ENCODE measurements at places on chromosomes 7 and 10. TPM values are rescaled to one million over a fixed set of nuclear protein-coding genes. Genes with fewer than 3 reads are reported as not detected.

- DNase-seq, result no peak
These were observed 141.7 kb downstream of the AUTS2 start for GRCh38 chr7:69739931-69740431.

DNA sequence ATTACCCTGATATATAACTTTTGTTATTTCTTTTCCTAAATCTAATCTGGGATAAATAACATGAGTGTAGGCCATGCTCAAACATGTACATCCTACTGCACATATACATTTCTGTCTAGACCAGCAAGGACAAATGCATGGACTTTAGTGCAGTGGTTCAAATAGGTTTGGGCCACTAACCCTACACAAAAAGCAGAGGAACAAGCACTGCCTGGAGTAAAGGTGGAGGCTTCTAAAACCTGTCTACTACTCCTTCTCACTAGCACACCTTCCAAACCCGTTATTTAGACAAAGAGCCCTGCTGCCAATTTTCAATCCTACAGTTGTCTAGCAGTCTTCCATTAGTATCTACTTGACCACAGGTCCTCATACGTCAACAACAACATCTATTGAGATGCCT is 34.8 kb downstream of the SGCE start:
- DNase-seq, result no peak

GRCh38 chr7:116834815-116835504 is 27.4 kb upstream of the CAPZA2 start:
- DNase-seq, result no peak

GRCh38 chr10:128470321-128470965 is 344.2 kb upstream of the MKI67 start:
- DNase-seq, result no peak

DNA sequence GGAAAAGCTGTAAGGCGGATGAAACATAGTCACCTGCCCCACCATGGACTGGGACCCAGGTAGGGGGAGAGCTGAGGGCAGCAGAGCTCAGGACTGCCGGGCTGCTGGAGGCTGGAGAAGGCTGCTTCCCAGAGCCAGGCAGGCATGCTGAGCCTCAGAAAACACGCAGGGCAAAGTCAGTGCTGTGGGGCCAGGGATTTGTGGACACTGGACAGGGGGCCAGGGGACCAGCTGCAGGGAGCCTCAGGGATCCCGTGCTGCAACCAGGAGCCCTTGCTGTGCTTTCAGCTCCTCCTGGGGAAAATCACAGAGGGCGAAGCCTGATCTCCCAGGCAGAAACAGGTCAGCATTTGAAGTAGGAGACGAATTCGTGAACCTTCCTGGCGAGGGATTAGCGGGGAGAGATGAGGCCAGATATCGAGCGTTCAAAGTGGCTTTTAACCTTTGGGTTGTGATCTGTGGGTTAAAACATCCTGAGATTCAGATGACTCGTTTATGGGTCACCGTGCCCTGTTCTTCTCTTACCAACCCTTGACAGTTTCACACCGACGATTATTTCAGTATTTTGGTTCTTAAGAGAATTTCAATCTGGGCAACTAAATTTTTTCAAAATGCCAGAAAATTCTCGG is 85.6 kb upstream of the SHH start:
- no peak for DNase-seq

CFAP46 gene
- 5.2 TPM for total RNA-seq

STYXL1 gene
- total RNA-seq, result 23.5 TPM

CUX1 gene
- 113 TPM for total RNA-seq

ANKRD61 gene
- total RNA-seq, result not detected
